NCI-H2081 (cell line): ENCODE measurements at places on chromosomes 7 and 10.

DNA sequence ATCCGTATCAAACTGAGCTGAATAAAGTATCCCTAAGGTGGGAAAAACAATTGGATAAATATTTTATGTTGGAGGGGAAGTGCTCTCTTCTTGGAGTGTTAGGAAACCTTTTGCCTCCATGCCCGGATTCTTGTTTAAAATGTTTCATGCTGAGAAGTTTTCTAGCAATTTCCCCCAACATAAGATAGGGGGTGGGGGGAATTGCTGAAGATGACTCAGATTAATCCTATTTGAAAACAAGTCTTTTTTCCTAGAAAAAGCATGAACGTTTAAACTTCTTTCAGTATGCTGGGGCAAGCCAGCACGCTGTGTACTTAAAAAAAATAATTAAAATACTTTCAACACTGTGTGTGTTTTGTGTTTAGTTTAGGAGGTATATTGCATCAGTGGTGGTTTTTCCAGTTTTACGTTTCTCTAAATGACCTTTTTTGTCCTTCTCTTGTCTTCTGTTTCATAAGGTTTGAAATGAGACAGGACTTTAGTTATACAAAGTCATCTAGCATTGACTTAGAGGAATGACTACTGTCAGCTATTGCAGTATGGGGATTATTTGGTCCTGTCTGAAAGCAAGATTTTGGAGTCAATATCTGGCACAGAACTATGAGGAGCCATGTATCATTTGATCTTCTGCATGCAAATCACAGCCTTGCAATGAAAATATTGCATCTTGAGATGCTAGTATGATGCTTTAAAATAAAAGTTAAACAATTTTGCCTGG lies 295.9 kb downstream of the GATA3 start:
- DNase-seq: no peak

DNA sequence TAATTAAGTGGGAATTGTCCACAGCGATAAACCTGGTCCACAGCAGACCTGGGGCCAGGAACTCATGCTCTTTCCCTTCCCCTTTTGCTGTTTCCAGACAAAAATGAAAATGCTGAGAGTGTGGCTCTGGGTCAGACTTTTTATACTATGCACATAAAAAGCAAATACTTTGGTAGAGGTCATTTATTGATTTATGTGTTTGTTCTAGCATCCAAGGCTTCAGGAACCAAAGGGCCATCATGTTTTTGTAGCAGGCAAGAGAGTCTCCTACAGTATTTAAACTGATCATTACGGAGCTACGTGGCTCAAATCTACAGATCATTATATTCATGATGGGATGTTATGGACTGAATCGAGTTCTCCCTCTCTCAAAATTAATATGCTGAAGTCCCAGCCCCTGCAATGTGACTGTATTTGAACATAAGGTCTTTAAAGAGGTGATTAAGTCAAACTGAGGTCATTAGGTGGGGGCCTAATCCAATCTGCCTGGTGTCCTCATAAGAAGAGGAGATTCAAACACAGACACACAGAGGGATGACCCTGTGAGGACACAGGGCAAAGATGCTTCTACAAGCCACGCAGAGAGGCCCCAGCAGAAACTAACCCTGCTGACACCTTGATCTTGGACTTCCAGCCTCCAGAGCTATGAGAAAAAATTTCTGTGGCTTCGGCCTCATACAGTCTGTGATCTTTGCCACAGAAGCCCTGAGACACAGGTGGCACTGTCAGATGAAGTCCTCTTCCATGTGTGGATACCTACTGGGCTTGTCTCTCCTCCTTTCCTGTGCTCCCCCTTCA lies 46.1 kb upstream of the RNF32 start:
- DNase-seq: no peak

DNA sequence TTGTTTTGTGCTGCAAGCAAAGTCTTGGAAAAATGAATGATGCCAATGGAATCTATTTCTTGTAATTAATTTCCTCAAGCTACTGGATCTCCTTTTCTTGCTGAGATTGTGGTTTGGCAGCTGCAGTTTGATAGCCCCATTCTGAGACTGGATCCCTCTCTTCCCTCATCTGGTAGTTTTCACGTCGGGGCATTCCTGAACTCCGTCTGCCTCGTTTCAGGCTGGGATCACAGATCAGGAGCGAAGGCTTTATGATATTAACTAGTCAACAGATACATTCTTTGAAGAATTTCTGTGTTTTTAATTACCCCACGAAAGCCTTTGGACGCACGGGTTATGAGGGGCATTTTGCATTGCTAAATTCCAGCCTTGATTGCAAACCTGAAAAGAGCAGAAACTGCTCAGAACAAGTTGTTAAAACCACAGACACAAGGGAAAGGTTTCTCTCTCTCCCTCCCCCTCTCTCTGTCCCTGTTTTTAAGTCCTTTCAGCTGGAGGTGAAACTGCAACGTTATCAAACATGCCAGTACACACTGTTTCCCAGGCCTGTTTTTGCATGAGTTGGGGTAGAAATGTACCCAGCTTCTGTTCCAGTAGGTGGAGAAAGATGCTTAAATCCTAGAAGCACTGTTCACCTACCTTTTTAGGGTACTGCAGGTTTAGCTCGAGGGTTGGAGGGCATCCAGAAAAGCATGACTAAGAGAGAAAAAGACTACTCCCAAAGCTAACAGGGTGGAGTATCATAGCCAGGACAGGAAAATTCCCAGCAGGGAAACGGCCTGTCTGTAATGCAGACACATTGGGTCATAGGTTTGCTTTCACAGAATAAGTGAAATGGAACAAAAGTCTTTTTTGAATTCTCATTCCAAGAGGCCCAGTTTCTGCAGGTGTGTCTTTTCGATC lies 124.3 kb downstream of the CUX1 start:
- no peak for DNase-seq

- no peak for DNase-seq
Measured at GRCh38 chr7:121761399-121761798, 111.6 kb upstream of the PTPRZ1 start.

GRCh38 chr7:143205560-143206293 lies 16.1 kb upstream of the TAS2R40 start:
- no peak for DNase-seq

DNA sequence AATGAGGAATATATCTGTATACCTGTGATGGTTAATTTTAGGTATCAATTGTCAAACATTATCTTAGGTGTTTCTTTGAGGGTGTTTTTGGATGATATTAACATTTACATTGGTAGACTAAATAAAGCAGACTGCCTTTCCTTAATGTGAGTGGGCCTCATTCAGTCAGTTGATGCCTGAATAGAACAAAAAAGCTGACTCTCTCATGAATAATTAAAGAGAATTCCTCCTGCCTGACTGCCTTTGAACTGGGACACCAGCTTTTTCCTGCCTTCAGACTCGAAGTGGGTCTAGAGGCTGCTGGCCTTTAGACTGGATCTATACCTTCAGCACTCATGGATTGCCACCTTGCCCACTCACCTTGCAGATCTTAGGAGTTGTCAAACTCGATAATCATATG lies 117.9 kb upstream of the TMEM168 start:
- DNase-seq: no peak

DNA sequence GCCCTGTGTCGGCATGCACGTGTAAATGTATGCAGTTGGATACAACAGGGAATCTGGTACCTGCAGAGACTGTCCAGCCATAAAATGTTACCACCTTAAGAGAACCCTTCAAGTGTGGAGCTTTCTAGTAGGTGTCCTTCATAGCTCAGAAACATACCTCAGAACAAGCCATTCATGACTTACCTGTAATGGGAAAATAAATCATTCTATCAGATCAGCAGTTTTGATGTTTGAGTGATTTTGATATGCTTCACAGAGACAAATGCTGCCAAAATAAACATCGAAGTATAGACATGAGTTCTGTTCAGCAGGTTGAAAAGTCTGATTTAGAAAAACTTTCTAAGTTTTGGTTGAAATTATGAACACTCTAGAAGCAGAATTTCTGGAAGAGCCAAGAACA lies 33.5 kb upstream of the UMAD1 start:
- no peak for DNase-seq

GRCh38 chr7:12373580-12374263 lies 29.9 kb downstream of the VWDE start:
- DNase-seq: no peak

- no peak for DNase-seq
Measured at GRCh38 chr7:119903085-119903484, 369.9 kb upstream of the KCND2 start.

- DNase-seq: peak; percentile 85
Measured at GRCh38 chr7:151773797-151774196, 103.1 kb downstream of the PRKAG2 start.

DNA sequence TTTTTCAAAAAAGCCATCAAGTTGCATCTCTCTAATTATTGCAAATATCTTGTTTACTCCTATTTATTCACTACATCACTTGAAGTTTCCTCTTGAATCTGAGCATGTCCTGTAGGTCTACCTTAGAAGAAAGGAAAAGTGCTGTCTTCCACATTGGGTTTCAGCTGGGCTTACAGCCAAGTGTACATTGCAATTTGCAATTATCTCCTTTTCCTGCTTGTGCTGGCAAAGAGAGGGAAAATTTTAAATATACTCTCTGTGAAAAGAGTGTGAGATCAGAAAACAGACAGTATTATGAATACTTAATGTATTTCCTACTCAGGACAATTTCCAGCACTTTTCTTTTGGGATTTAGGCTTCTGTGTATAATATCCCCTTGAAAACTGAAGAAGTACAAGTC lies 839.7 kb downstream of the CNTNAP2 start:
- DNase-seq: peak; percentile 77

DNA sequence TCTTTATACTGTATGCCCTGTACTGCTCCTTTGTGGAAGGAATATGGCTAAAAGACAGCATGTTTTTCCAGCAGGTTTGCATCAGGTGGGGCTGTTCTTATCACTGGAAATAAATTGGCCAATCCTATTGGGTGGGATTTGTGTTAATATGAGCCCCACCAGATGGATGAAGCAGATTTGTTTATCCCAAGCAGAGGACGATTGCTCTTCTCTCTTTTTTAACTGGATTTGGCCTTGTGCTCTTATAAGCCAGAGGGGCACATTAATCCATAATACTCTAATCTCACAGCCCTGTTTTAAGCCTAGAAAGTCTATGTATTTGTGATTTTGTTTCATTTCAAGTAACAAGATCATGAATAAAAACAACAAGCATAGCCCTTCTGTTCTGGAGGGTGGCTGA lies 240.1 kb upstream of the ADARB2 start:
- no peak for DNase-seq

DNA sequence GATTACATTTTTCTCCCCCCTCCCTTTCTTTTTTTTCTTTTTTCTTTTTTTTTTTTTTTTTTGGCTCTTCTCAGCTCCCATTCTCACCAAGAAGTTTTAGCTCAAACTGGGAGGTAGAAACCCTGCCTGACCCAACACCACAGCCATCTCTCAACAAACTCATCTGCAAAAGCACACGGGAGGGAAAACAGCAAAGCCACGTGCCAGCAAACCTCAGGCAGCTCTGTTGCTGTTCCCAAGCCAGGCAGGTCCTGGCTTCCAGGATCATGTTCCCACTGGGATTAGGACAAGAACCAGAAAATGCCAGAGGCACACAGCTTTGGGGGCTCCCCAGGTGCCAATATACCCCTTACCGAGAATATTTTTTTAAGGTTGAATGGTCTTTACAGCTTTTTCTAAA lies 56.7 kb downstream of the ITIH5 start:
- no peak for DNase-seq

- no peak for DNase-seq
Measured at GRCh38 chr10:73731588-73732375, 12.4 kb upstream of the SEC24C start.

DNA sequence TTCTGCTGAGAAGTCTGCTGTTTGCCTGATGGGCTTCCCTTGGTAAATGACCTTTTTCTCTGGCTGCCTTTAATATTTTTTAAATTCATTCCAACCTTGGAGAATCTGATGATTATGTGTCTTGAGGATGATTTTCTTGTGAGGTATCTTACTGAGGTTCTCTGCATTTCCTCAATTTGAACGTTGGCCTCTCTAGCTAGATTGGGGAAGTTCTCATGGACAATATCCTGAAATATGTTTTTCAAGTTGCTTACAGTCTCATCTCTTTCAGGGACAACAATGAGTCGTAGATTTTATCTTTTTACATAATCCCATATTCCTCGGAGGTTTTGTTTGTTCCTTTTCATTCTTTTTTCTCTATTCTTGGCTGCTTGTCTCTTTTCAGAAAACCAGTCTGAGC lies 208.4 kb downstream of the KIF20B start:
- DNase-seq: no peak

DNA sequence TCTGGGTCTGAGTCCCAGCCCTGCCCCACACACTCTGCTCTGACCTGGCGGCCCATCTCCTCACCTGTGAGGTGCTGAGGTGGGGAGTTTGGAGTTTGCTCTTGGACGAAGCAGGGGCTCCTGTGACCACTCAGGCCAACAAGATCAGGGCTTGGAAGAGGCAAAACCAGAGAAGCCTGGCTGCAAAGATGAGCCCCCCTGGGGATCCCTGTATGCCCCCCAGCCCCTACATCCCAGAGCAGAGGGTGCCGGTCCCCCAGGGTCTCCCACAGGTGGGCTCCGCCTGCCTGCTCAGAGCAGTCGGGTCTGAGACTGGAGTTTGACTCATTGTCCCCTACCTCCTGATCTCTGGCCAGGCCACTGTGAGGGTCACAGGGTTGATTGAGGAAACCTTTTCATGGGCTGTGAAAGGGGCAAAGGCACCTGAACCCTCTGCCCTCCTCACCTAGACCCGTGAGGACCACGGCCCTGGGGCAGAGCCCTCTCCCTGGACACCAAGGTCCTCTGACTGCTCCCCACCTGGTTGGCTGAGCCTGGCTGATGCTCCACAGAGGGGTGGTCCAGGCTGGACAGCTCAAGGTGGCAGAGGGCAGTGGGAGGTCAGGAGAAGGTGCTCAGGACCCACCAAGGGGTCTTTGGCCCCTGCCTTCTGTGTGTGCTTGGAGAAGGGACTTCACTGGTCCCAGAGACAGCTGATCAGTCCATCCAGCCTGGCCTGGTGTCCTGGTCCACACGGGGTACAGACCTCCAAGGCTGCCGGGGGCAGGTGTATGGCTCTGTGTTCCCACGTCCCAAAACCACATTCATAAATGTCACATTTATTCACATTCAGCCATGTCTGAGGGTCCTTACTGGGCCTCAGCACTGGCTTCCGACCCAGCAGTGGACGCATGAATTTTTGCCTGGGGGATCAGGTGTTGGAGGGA lies 9.1 kb upstream of the SCART1 start:
- DNase-seq: no peak
